Osteoblast (primary cell): ENCODE measurements at places on chromosomes 12 and 14. TPM values are rescaled to one million over a fixed set of nuclear protein-coding genes. Genes with fewer than 3 reads are reported as not detected.

RESF1 gene
- 23.6 and 31.5 TPM in 2 replicates for total RNA-seq

KLRG1 gene
- under 0.01 and 0.29 TPM in 2 replicates for total RNA-seq

NGDN gene
- 37.4 and 49.6 TPM in 2 replicates for total RNA-seq

FZD10 gene
- not detected in 2 replicates for total RNA-seq

HNF1A gene
- not detected in 2 replicates for total RNA-seq

DDX47 gene
- total RNA-seq: 60.8 and 63.6 TPM in 2 replicates

GDF11 gene
- 4.1 and 4.3 TPM in 2 replicates for total RNA-seq

PALS1 gene
- total RNA-seq: 21.2 and 21.7 TPM in 2 replicates

FGF23 gene
- total RNA-seq: not detected in 2 replicates

DNA sequence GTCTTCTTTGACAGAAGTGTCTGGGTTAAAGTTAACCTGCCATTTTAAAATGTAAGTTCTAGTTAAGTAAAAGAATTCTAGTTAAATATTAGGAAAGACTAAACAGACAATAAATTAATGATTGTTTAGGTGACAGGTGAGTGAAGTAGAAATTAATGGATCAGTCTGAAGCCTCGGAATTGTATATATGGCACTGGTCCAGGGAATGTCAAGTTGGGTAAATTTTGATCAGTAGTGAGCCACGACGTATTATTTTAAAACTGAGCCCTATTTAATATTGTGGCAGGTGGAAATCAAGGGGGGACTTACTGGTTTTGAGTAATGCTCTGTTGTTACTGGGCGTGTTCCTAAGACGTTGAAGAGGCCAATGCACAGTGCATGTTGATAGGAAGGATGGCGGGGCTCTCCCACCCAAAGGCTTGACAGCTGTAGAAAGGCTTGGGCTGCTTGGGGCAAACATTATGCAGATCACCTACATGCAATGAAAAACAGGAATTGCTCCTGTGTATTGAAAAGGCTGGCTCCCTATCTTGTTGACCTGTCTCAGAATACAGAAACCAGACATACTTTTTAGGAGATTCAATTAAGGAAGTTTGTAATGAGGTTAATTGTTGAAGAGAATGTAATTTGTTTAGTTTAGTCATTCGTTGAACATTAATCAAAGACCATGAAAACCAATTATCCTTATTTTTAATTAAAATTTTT lies 5.9 kb upstream of the PPFIBP1 start:
- DNase-seq: no peak
- H3K36me3 ChIP-seq: no peaks in the 10 kb centered on the region
- H3K4me3 ChIP-seq: no peak overlapping the region
- H3K4me1 ChIP-seq: peaks cover 18% of the 10 kb centered on the region
- H3K27me3 ChIP-seq: no peaks in the 10 kb centered on the region
- no peak overlapping the region for H3K27ac ChIP-seq

DNA sequence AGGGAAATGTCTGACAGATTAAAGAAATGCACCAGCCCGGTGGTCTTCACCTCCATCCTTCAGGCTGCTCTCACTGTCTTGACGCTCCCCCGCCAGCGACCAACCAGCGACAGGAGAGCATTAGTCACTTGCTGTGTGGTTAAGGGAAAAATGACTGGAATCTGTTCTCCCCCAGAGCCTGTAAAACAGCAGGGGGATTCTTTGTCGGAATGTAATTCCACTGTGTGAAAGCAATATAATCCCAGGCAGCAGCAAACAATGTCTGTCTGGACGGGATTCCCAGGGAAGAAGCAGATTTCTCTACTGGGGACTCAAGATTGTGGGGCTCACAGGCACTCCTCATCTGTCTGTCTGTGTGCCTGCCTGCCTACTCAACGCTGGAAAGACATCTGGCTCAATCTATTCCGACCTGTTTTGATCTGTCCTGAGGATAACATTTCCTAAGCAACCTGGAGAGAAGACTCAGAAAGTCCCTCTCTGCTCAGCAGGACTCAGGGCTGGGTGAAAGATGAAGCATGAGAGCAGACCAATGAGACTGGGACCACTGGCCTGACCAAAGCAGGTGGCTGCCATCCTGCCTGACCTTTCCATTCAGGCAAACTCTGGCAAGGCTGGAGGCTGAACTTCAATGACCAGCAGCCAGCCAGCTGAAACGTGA lies 54.6 kb downstream of the NUAK1 start:
- H3K4me1 ChIP-seq: peaks cover 60% of the 10 kb centered on the region
- peaks cover 13% of the 10 kb centered on the region for H3K36me3 ChIP-seq
- DNase-seq: peak; percentile 90
- H3K27ac ChIP-seq: peak overlapping the region; percentile 86

DNA sequence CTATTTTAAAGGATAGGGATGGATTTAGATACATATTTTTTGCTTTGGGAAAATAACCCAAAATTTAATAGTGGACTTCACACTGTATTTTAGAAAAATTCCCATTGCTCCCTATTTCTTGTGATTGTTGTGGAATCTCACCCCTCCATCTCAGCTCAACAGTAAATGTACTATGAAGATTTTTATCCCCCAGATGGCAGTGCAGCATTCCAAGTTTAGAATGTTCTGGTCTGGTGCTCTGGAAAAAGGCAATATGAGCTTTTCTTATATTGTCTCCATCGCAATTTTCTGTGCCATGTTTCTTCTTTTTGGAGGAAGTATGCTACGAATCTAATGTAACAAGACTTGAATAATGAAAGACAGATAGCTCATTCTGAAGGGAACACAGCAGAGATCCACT lies 471.7 kb upstream of the SYT1 start:
- no peak overlapping the region for H3K4me3 ChIP-seq
- no peaks in the 10 kb centered on the region for H3K36me3 ChIP-seq
- no peaks in the 10 kb centered on the region for H3K4me1 ChIP-seq
- DNase-seq: no peak

GRCh38 chr12:89098441-89099112 lies 253.7 kb downstream of the DUSP6 start:
- H3K4me3 ChIP-seq: no peak overlapping the region
- no peak overlapping the region for H3K27ac ChIP-seq
- H3K4me1 ChIP-seq: no peaks in the 10 kb centered on the region
- no peak for DNase-seq
- H3K36me3 ChIP-seq: no peaks in the 10 kb centered on the region
- no peaks in the 10 kb centered on the region for H3K27me3 ChIP-seq

DNA sequence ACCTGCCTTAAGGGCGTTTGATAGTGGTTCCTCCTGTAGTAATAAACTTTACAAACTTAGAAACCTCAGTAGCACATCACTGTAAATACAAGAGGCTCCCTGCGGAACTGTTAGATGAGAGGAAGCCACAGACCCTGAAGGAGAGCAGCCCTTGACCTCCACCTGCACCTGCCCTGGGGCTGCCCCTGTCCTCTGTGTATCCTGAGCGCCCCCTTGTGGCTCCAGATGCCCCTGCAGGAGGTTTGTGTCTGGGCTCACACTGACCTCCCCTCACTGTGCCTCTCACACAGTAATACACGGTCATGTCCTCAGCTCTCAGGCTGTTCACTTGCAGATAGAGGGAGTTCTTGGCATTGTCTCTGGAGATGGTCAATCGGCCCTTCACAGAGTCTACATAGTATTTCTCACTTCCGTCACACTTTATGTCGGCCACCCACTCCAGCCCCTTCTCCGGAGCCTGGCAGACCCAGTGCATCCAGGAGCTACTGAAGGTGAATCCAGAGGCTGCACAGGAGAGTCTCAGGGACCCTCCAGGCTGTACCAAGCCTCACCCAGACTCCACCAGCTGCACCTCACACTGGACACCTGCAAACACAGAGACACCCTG lies 1059.8 kb downstream of the TMEM121 start:
- H3K27me3 ChIP-seq: no peaks in the 10 kb centered on the region
- no peaks in the 10 kb centered on the region for H3K4me1 ChIP-seq
- H3K36me3 ChIP-seq: no peaks in the 10 kb centered on the region
- H3K27ac ChIP-seq: no peak overlapping the region

GRCh38 chr12:131642101-131642540 lies 68.8 kb upstream of the SFSWAP start:
- H3K36me3 ChIP-seq: no peaks in the 10 kb centered on the region
- DNase-seq: peak; percentile 35
- H3K4me1 ChIP-seq: no peaks in the 10 kb centered on the region

- H3K27me3 ChIP-seq: no peaks in the 10 kb centered on the region
- no peak overlapping the region for H3K27ac ChIP-seq
- H3K4me3 ChIP-seq: no peak overlapping the region
- H3K36me3 ChIP-seq: peaks cover 77% of the 10 kb centered on the region
These were observed 77.8 kb downstream of the DDX51 start for GRCh38 chr12:132066345-132066685.

GRCh38 chr14:71665781-71666180 lies 266.4 kb upstream of the RGS6 start:
- H3K36me3 ChIP-seq: peaks cover 28% of the 10 kb centered on the region
- H3K27ac ChIP-seq: peak overlapping the region; percentile 92
- DNase-seq: no peak
- peaks cover 42% of the 10 kb centered on the region for H3K4me1 ChIP-seq

GRCh38 chr14:79614448-79614847 lies 596.9 kb downstream of the DIO2 start:
- H3K27ac ChIP-seq: no peak overlapping the region
- no peaks in the 10 kb centered on the region for H3K27me3 ChIP-seq
- no peaks in the 10 kb centered on the region for H3K36me3 ChIP-seq
- H3K4me1 ChIP-seq: no peaks in the 10 kb centered on the region

DNA sequence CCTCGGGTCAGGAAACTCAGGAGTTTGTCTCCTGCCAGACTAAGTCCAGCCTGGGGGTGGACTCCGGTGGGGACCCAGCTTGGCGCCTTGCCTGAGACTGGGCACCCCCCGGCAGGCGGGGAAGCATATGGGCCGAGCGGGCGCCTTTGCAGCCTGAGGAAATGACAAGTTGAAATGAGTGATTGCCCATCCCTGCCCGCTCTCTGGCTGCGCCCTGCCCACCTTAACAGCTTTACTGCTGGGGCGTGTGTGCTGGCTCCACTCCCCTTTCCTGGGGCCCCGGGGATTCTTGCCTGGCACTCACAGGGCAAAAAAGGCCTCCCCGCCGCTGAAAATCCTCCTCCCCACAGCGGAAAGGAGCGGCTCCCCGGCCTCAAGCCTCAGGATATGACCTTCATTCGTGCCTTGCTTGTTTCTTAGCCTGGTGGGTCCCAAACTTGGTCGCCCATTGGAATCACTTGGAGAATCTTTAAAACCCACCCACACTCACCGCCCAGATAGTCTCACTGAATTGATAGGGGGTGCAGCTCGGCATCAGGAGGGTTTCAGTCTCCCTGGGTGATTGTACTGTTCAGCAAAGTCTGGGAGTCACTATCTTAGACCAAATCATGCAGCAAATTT lies 1.5 kb downstream of the RFLNA start:
- no peaks in the 10 kb centered on the region for H3K36me3 ChIP-seq
- H3K27me3 ChIP-seq: peaks cover 31% of the 10 kb centered on the region
- DNase-seq: peak; percentile 89
- H3K27ac ChIP-seq: no peak overlapping the region

DNA sequence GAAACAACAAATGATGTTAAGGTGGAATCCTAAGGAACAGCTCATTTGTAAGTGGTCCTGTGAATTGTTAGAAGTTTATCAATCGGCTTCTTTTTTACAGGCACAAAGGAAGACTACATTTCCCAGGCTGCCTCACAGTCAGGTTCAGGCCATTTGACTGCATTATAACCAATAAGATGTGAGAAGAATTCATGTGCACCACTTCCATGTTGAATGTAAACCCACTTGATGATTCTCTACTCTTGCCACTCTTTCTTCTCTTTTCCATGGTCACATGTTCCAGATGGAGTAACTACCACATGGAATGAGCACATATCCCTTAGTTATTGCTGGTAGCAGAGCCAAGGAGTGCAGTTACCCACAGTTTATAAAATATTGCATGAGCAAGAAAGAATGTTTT lies 67.1 kb upstream of the GZMB start:
- H3K27ac ChIP-seq: no peak overlapping the region
- H3K4me1 ChIP-seq: no peaks in the 10 kb centered on the region
- H3K4me3 ChIP-seq: no peak overlapping the region
- DNase-seq: no peak

GRCh38 chr14:20530771-20531571 lies 25.6 kb downstream of the RNASE10 start:
- peaks cover 3% of the 10 kb centered on the region for H3K27me3 ChIP-seq
- H3K36me3 ChIP-seq: no peaks in the 10 kb centered on the region
- no peaks in the 10 kb centered on the region for H3K4me1 ChIP-seq
- H3K27ac ChIP-seq: no peak overlapping the region
- H3K4me3 ChIP-seq: no peak overlapping the region
- DNase-seq: peak; percentile 47

GRCh38 chr12:64696080-64696741 lies 63.0 kb downstream of the GNS start:
- H3K27ac ChIP-seq: no peak overlapping the region
- no peak overlapping the region for H3K4me3 ChIP-seq
- H3K4me1 ChIP-seq: no peaks in the 10 kb centered on the region
- peaks cover 10% of the 10 kb centered on the region for H3K36me3 ChIP-seq
- no peak for DNase-seq

DNA sequence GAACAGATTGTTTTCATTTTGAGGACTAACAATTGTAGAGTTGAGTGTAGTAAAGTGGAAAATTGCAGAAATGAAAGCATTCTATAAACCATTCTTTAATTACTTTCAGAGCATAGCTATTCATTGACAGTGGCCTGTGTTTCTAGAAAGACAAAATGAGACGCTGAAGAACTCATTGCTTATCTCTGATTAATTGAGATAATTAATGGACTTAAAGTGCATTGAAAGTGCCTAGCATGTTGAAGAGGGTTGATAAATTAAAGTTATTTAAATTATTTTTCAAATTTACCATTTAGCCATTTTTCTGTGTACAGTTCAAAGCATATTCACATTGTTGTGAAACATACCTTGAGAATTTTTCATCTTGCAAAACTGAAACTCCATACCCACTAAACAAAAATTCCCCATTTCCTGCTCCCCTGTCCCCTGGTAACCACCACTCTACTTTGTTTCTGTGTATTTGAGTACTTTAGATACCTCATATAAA lies 57.4 kb downstream of the DAAM1 start:
- H3K4me1 ChIP-seq: no peaks in the 10 kb centered on the region
- no peak for DNase-seq
- H3K36me3 ChIP-seq: no peaks in the 10 kb centered on the region
- no peaks in the 10 kb centered on the region for H3K27me3 ChIP-seq
- H3K4me3 ChIP-seq: no peak overlapping the region
